ENCODE measurements at places on chromosomes 5 and 9. TPM values are rescaled to one million over a fixed set of nuclear protein-coding genes. Genes with fewer than 3 reads are reported as not detected.

The GRAMD2B gene
- not detected for polyA plus RNA-seq

The PCDHGB3 gene
- not detected for polyA plus RNA-seq

The PRELID2 gene
- 0.16 TPM for polyA plus RNA-seq

The UBAP1 gene
- 33.2 TPM for polyA plus RNA-seq

The GRHPR gene
- 128 TPM for polyA plus RNA-seq

The SLC45A2 gene
- 1.2 TPM for polyA plus RNA-seq

The LECT2 gene
- not detected for polyA plus RNA-seq
